ENCODE measurements at places on chromosomes 4 and X.

GRCh38 chr4:177339477-177340374 is 30.1 kb downstream of the NEIL3 start:
- DNase-seq = peak; percentile 55

DNA sequence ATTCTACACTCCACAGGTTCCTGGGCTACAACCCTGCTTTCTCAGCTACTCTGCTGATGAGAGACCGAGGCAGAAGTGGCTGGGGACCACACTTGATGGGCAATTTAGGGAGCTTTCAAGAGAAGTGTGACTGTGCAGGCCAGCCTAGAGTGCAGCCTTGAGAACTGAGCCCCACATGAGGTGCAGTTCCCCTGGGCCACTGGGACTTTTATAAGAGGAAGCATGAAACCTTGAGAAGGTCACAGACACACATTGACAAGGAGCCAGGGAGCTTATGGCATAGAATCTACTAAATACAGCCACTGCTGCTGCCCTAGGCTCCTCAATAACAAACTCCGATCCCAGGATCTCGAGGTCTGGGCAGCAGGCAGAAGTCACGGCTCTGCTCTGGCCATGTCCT is 13.1 kb downstream of the C4orf50 start:
- no peak for DNase-seq

DNA sequence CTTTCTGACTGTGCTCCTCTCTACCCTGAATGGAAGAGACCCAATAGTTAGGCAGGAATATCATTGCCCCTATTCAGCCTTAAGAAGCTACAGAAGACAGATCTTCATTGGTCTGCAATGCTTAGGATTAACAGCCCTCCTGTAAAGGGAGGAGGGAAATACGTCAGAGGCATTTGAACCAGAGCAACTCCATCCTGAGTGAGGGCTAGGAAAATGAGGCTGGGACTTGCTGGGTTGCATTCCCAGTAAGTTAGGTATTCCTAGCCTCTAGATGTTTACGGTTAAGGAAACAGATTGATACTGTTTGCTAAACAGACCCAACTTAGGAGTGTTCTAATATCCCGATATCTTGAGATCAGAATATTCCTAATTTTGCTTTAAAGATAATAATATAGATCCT is 63.5 kb downstream of the PCDH18 start:
- DNase-seq = no peak

DNA sequence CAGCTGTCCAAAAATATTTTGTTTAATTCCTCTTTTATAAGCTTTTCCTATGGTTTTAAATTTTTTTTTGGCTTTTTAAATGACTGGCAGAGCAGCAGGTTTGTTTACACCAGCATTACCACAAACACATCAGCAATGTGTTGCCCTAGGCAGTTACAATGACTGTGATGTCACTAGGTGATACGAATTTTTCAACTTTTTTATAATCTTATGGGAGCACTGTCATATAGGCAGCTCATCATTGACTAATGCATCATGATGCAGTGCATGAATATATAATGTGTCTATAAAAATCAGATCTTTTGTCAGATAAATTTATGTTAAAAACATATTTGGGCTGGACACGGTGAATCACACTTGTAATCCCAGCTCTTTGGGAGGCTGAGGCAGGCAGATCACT is 231.6 kb upstream of the SLIT2 start:
- DNase-seq = no peak

- DNase-seq = no peak
These were observed 64.4 kb downstream of the ADGRG2 start for GRCh38 chrX:19057856-19058255.

DNA sequence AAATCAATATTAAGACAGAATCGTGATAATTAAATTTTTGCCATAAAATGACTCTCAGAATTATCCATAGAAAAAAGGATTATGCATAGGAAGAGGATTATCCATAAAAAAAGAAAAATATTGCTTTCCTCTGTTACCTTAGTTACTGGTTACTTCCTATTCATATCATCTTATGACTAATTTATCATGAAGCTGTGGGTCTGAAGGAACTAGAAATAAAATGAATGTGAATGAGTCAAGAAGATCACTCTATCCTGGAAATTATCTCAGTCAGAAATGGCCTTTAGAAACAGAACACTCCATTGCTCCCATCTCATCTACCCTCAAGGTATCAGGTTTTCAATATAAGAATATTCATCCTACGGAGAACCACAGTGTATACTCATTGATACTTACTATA is 19.4 kb downstream of the RPS6KA6 start:
- DNase-seq = peak; percentile 31

- no peak for DNase-seq
These were observed 261.5 kb downstream of the SLC7A11 start for GRCh38 chr4:137980641-137981040.

DNA sequence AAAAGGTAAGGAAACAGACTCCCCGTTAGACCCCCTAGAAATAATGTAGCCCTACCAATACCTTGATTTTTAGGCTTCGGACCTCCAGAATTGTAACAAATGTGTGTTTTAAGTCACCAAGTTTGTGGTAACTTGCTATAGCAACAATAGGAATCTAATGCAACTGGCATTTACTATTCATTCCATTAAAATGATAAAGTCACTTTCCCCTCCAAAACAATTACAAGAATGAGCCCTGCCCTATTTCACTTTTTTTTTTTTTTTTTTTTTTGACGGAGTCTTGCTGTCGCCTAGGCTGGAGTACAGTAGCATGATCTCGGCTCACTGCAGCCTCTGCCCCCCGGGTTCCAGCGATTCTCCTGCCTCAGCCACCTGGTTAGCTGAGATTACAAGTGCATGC is 3.5 kb upstream of the DDX60L start:
- DNase-seq = peak; percentile 78

GRCh38 chr4:8439914-8440491 is 520 bp downstream of the ACOX3 start:
- no peak for DNase-seq

- DNase-seq = peak; percentile 62
These were observed 281.5 kb upstream of the DKK2 start for GRCh38 chr4:107317611-107318010.

DNA sequence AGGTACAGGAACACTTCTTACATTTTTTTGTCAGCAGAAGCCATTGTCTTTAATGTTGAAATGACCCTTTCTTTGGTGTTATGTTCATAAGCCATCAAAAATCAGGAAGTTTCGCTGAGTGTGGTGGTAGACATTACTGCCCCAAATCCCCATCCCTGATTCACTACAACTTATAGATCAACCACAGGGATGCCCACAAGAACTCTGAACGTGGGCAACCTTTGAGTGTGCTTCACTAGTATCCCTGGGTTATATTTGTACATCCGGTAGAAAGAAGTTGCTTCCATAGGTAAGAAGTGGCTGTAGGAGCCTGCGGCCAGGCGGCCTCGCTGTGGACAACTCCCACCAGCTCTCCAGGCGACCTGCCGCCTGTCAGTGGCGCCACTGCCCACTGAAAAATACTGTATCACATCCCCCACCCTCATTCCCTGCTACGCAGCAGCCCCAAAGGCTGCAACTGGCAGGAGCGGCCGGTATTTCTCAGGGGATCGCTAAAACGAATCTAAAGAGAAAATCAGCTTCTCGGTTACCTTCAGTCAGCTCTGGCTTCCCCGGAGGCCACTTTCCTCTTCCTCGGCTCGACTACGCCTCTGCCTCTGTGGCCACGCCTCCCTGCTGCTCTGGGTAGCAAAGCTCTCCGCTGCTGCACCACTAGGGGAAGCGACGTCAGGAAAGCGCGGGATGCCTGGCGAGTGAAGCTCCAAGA is 13.9 kb upstream of the ETDC start:
- DNase-seq = peak; percentile 32

GRCh38 chr4:58514299-58514698 is 1404.1 kb upstream of the IGFBP7 start:
- no peak for DNase-seq

DNA sequence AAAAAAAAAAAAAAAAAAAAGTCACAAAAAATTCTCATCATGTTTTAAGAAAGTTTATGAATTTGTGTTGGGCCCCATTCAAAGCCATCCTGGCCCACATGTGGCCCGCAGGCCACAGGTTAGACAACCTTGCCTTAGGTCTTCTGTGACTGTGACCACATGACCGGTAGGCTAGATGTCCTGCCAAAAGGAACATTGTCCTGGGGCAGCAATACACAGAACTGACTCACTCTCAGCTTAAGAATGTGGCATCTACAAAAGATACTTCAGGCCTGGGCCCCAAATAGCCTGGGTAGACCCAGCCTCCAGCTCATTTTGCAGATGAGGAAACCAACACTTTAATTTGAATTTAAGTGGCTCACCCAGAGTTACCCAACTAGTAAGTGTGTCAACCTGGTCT is 10.0 kb downstream of the AWAT2 start:
- DNase-seq = no peak

DNA sequence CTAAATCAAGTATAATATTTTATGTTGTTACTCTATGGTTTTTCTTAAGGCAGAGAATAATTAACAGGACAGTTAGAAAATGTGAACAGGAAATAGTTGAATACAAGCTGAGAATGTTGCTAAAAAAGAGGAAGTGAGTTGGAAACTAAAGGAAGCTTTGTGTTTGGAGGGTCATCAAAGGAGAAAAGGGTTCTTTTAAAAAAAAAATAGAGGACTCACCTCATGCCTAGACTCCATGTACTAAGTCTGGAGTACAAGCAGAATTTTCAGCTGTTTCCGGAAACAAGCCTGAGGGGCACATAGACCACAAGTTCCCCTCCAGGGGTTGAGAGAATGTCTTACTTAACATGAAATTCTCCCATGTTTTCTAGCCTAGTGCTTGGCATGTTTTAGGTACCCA is 20.1 kb upstream of the MAP7D3 start:
- no peak for DNase-seq

DNA sequence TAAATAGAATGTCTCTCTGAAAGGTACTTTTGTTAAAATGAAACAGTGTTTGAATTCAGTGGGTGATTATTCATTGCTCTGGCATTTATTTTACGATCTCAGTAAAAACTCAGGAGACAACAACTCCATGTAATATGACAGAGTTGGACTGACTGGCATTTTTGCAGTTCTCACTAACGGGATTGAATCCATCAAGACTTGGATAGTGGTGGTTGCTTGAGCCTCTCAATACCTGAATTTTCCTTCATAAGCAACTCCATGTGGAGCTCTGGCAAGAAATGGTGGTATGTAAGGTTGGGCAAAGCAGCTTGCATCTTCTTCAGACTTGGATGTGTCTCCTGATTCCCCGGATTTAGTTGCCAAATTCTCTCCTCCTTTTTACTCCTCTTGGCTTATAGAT is 72.7 kb downstream of the FRMPD4 start:
- peak; percentile 55 for DNase-seq

DNA sequence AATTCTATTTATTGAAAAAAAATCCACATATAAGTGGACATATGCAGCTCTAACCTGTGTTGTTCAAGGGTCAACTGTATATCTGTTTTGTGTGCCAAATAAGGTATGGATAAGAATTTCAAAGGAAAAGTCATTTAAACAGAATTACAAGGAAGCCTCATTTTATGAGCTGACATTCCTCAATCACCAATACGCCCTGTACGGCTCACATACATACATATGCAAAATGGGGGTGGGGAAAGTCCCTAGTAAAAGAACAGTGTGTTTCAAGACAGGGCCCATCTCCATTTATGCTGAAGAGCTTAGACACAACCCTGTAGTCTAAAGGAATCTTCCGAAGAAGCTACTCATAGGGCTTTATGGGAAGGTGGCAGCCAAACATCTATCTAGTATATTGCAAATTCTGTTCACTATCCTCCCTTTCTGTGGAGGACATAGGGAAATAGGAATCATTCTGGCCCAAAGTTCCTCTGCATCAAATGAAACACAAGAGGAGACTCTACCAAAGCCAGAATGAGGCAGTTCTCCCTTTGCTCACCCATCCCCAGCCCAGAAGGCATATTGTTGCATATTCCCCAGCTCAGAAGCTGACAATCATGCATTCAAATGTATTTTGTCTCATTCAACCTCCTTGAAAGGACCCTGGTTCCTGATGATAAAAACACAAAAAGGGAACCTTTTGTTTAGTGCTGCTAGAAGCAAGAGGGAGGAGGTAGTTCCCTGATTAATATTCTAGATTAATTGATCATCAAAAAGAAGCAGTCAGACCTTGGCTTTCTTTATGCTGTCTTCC is 13.7 kb upstream of the ZBTB33 start:
- DNase-seq = no peak

GRCh38 chr4:38869511-38869910 is 1.9 kb downstream of the FAM114A1 start:
- no peak for DNase-seq

GRCh38 chr4:38067499-38067898 is 107.3 kb downstream of the PTTG2 start:
- DNase-seq = no peak

- DNase-seq = peak; percentile 67
These were observed 7.4 kb upstream of the RPS6KA3 start for GRCh38 chrX:20274121-20274520.

- DNase-seq = peak; percentile 70
These were observed 49.5 kb downstream of the STX18 start for GRCh38 chr4:4492161-4492847.

GRCh38 chrX:99142745-99143144 is 1267.3 kb downstream of the PCDH19 start:
- no peak for DNase-seq

DNA sequence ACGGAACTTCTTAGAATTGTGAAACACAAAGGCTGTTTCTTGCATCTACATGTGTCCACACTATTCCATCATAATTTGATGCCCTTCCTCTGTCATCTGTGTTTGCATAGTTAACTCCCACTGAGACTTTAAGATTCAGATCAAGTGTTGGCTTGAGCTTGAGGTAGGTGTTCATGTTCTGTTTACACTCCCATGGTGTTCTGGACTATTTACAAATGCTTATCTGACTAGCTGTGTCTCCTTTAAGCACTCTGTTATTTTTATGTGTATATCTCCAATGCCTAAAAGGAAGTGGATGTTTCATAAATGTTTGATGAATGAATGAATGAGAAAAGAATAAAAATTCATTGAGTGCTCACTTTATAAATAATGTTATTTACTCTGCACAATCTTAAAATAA is 622.7 kb downstream of the RAB28 start:
- no peak for DNase-seq

DNA sequence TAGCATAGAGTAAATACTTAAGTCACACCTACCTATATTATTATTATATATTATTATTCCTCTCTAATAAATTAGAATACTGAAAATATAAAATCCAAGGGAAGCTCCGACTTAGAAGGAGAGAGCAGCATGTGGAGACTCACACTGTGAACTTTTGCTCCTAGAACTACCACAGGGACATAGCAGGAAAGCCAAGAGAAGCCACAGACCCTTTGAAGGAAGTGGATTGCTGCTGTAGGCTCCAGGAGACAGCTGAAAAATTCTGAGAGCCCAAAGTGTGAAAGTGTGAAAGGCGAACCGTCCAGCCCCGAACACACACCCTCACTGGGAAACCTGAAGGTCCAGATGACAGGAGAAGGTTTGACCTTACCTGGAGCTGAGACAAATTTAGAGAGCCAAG is 177.0 kb downstream of the FAM13A start:
- DNase-seq = no peak

- no peak for DNase-seq
These were observed 187.6 kb downstream of the MAML3 start for GRCh38 chr4:139966383-139966782.

- no peak for DNase-seq
These were observed 114.3 kb upstream of the CCSER1 start for GRCh38 chr4:90012918-90013317.
